NCI-H774 (cell line): ENCODE measurements at places on chromosomes 2 and 18.

DNA sequence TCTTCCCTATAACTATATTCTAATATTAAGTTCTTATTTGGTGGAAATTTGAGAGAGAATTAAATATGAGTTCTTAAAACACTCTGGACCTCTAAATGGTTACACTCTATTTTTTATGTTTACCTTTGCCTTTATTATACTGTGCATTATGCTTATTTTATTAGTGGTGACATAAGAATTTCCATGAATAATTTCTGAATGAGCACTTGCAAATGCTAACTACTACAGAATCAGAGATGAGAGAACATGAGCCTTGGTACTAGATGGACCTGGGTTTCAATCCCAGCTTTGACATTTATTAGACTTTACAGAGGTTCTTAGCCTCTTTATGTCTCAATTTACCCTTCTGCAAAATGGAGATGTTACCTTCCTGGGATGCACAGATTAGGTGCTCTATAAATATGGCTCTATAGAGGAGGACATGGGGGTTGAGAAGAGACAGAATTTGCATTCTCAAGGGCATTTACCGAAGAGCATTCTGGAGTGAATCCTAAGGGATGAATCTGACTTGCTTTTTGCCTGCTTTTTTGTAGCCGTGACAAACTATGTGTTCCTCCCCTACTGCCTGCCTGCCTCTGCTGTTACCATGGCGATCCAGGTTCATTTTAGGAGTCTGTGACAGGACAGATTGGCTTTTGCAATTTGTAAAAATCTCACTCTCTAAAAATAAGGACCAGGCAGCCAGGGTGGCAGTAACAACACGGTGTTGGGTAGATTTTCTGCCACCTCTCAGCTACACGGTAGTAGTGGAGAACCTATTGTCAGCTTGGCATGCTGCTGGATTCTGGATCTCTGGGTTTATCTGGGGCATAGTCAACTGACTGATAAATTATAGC, 20.7 kb upstream of the CNRIP1 start:
- no peak for DNase-seq

GRCh38 chr2:185245216-185245615, 493.4 kb upstream of the FSIP2 start:
- DNase-seq, result no peak

- no peak for DNase-seq
These were observed 645.6 kb downstream of the NYAP2 start for GRCh38 chr2:226045080-226045479.

DNA sequence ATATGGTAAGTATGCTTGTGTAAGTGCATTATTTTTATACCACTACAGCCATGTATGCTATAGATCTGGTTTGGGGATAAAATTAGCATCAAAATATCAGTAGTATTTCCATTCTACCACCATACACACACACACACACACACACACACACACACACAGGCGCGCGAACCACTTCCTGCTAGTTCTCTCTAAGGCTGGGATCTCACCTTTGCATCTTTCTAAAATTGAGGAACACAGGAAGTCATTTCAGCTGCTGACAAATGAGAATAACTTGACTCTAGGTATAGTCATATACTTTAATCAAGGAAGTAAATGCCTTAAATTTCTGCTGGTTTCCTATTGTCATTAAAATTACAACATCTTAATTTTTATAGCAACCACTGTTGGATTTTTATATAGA, 72.5 kb downstream of the RBM43 start:
- no peak for DNase-seq

DNA sequence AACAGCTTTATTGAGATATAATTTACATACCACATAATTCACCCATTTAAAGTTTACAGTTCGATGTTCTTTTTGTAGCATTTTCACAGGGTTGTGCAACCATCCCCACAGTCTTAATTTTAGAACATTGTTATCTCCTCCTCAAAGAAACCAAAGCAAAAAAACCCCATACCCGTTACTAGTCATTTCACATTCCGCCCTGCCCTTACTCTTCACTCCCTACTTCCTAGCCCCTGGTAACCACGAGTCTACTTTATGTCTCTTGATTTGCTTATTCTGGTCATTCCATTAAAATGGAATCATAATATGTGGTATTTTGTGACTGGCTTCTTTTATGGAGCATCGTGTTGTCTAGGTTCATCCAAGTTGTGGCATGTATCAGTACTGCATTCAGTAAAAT, 137.7 kb downstream of the TANC1 start:
- no peak for DNase-seq

DNA sequence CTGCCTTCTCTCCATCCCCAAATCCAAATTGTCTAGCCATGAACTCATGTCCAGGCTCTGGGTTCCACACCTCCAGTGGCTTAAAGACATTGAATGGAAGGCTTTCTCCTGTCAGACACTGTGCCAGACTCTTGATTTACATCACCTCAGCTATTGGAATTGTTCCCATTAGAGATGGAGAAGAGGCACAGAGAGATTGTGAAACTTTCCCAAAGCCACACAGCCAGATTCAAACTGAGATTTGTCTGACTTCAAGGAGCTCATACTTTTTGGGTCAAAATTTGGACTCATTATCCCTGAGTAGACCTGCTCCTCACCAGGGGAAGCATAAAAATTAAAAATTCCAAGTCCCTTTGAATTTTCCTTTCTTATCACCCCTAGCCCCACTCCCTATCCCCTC, 18.9 kb upstream of the MYO3B start:
- no peak for DNase-seq

GRCh38 chr2:69080071-69080470, 67.1 kb downstream of the ANTXR1 start:
- DNase-seq, result no peak

DNA sequence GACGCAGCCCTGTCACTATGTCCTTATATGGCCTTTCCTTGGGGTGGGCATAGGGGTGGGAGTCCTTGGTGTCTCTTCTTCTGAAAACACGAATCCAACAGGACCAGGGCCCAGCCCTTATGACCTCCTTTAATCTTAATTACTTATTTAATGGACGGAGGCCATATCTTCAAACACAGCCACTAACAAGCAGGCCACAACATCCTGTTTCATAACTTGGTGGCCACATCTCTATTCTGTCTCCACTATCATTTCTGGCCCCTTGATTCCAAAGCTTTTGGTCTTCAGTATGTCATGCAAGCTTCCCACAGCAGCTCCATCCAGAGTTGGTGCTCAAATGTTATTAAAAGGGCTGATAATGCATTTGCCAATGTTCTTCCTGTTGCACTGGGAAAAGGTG, 287.3 kb upstream of the SMIM21 start:
- no peak for DNase-seq

DNA sequence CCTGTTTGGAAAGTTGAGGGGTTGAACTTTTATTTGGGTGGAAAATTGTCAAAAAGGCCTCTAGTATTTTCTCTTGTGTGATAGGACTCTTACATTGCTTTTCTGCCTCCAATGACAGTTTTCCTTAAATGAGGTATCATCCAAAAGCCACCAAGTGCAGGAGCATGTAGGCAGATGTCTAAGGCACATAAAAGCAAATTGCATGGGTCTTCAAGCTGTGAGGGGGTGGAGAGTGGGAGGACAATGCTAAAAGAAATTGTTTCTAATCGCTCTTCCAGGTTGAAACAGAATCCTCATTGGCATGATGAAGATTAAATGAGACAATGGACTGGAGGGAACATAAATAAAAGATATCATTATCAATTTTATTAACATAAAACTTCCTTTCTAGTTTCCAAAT, 6.8 kb downstream of the TACR1 start:
- DNase-seq, result no peak

DNA sequence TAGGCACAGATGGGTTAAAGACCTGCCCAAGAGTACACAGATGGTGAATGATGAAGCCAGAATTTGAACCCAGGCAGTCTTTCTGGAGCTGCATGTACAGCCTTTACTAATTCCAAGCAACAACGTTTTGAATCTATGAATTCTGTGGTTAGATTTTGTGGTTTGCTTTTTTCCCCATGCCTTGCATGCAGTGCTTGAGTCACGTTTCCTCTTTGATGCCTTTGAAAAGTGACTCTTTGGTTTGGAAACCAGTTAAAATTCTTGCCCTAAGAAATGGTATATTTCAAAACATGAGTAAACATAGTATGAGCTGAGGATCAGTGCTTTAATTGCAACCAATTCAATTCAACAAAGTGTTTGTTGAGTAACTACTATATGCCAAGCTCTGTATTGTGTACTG, 48.2 kb upstream of the PPM1B start:
- DNase-seq, result no peak

DNA sequence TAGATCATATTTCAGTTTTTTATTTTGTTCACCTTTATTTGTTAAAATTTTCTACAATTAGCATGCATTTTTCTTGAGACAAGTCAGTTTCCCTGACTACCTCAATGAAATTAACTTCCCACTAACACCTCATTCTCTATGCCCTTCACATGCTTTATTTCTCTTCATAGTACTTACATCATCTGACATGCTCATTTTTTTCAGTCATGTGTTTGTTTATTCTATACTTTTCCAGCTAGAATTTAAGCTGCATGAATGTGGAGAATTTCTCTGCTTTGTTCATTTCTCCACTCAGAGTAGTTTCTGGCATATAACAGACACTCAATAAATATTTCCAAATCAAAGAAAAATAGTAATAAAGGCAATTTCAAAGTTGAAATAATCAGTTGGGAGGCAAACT, 78.9 kb upstream of the SCN7A start:
- no peak for DNase-seq

DNA sequence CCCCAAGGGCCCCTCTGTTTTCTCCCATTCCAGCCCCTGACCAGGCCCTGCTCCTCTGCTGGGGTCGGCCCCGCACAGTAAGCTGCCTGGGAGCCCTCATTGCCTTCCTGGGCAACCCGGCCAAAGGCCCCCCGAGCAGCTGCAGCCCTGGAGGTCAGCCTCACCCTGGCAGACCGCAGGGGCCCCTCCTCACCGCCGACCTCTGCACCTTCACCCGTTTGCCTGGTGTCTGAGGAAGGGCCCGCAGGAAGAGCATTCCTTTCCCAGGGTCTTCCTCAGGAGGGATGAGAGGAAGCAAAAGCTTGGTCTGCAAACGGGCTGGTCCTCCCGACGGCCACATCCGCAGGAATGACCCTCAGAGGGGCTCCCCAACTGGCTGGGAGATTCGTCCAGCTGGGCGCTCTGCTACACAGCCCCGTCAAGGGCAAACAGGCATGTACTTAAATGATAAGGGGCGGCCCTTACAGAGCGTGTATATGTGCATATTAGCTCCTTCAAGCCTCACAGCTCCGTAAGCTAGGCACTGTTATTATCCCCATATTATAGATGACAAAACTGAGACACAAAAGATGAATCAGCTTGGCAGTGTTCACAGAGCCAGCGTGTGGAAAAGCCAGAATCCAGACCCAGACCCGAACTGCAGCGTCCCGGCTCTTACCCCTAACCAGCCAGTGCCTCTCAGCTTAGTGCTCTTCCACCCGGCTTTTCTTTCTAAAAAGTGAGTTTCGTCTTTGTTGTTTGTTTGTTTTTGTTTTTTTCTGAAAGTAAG, 52.8 kb downstream of the SLC4A1AP start:
- DNase-seq, result no peak

DNA sequence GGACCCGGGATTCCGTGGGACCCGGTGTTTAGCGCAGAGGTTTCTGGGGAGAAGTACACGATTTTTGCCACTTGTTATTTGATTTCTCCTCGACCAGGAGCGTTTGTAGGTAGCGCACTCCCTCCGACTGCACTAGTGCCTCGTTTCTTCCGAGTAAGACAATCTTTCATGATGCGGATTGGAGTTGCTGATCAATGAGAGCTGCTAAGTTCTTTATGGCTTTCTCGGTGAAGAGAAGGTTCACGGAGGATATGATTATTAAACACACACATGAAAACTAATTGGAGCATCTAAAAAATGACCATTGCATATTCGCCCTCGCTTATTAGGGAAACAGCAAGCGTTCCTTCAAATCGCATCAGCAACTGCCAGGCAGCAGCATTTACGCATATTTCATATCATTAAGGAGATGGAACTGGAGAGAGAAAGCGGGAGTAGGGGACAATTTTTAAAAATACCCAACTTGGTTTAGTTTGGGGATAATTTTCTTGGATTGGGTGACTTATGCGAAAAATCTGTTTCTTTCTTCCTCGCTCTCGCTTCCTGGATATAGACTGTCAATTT, 616 bp downstream of the EML6 start:
- DNase-seq, result no peak

GRCh38 chr2:192700934-192701333, 506.2 kb upstream of the TMEFF2 start:
- DNase-seq, result no peak

GRCh38 chr2:148888003-148888501, 13.0 kb downstream of the KIF5C start:
- peak; percentile 8 for DNase-seq

DNA sequence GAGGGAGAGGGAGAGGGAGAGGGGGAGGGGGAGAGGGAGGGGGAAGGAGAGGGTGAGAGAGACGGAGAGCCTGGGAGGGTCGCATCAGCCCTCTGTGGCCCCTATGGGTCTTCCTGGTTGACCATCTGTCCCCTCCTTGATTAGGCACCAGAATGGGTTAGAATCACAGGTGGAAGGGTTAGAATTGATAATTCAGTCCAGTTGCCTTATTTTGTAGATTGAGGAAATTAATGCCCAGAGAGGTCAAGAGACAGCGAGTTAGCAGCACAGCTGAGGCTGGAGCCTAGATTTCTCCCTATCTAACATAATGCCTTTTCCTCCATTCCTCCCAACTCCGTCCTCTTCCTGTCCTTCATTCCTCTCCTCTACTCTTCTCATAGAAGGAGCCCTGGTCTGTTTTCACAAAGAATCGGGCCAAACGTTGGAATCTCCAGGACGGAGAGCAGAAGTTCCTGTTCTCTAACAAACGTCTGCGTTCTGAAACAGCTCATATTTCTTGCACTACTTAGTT, 338 bp upstream of the THUMPD2 start:
- DNase-seq, result no peak

- DNase-seq, result no peak
These were observed 14.2 kb downstream of the LIMS2 start for GRCh38 chr2:127661072-127661649.

GRCh38 chr2:178066890-178067669, 5.5 kb downstream of the PDE11A start:
- no peak for DNase-seq

- no peak for DNase-seq
These were observed 31.1 kb downstream of the RNU4ATAC start for GRCh38 chr2:121561617-121562268.

DNA sequence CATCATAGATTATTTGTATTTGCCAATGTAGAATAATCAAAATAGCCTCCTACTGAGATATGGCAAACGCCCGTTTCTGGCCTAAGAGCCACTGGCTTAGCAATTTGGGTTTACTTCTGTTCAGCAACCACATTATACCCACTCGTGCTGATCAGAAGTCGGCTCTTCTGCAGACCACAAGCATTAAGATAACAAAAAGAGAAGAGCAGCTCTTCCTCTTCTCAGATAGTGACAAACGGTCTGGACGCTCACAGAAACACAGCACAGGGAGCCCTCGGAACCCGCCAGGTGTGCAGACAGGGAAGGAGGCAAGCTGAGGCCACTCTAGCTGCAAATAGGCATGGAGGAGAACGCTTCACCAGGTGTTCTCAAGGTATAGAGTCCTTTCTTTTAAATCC, 164.0 kb downstream of the HDAC4 start:
- DNase-seq, result no peak

DNA sequence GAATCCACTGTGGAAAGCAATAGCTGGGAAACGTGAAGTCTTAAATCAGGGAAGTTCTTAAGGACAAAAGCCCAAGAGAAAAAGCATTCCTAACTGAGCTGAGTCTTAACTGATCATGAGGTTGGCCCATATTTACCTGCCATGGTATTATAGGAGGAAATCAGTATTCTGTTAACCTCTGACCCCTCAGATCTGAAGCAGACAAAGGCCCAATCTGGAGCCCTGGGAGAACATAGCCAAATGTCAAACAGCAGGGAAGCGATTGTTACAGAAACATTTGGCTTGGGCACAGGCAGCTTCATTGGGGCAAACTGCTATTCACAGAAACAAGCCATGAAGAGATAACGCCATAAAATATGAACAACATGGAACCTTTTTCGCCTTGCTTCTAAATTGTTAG, 18.8 kb downstream of the EPHA4 start:
- peak; percentile 19 for DNase-seq
